ENCODE measurements at places on chromosomes 2 and 18.
A peak's percentile ranks its signal among the peaks of the same experiment; 100 is the strongest.

DNA sequence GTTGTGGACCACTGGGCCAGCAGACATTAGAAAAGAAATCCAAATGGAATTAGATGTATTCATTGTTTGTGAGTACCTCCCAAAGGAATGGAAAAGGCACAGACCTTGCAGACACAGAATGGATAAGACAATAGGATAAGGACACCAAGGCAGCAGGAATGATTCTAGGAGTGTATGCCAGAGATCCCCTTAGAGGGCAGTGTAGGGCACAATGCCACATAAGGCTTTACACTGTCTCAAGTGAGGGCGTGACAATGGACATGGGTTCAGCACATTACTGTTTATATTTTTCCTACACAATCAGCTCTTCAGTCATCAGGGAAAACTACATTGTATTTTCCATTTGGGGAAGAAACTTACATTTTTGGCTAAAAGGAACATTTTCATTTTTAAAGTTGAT is 250.9 kb downstream of the PTH2R start:
- no peak for DNase-seq

- DNase-seq = peak; percentile 22
Observed at GRCh38 chr2:175203621-175204496, 22.3 kb upstream of the ATP5MC3 start.

DNA sequence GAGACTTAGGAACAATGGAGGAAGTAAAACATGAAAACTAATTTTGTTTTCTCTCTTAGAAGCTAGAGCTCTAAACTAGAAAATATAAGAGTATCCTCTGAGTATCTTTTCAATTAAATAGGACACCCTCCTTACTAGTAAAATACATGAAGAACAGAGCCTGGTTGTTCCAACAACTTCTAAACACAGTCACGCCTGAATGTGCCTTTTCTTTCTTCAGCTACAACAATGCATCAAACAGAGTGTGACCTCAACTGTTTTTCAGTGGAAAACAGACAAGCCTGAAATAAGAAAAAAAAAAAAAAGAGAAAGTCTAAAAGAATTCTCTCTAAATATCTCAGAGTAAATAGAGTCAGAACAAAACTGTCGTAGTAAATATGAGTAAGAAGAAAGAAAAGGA is 928.8 kb downstream of the CNTNAP5 start:
- DNase-seq = no peak

DNA sequence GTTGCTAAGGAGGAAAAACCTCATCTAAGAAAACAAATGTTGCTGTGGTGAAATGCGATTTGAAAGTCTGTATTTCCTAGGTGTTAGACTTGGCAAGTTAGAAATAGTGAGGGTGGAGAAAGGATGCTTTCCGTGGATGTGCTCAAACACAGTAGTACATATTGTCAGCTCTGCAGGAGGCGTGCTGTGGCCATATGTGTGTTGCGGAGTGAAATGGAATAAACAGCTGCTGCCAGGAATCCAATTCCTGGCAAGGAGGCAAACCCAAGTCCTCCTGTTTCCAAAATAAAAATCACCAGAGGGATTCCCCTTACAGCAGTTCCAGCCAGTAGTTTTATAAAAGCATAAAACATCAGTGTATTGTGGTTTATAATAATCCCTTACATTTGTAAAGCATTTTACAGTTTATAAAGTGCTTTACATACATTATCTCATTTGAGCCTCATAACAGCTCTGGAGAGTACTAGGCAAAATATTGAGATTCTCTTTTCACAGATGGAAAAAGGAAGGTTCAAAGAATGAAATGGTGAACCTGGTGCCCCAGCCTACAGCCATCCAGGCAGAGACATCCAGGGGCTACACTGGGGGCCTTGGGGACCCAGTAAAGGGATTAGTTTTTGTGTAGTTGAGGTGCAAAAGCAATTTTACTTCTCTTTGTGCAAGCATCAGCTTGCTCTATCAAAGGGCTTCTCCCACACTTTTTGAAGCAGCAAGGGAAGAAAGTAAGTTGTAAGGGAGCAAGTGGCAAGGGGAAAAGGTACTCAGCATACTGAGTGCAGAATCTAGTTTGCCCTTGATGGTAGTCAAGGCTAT is 206.0 kb downstream of the AGPS start:
- DNase-seq = peak; percentile 89

- no peak for DNase-seq
Observed at GRCh38 chr2:56757884-56758545, 574.2 kb downstream of the CCDC85A start.

GRCh38 chr2:46876741-46877384 is 38.7 kb downstream of the MCFD2 start:
- peak; percentile 28 for DNase-seq

DNA sequence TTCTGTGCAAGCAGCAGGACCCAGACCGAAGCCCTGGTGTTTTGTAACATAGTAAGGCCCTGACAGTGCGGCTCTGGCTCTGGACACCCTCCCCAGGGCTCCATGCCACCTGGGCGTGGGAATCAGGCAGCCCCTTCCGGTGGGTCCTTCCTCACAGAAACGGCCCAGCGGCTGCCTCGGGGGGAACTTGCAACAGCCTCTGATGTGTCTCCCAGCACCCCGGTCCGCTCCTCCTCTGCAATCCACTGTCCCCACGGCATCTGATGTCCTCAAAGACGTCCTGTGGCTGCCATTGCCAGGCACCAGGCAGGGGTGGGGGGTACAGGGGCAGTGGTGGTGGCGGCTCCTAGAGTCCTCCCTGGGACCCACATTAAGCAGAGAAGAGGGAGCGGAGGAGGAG is 58.8 kb downstream of the CENPO start:
- DNase-seq = no peak

DNA sequence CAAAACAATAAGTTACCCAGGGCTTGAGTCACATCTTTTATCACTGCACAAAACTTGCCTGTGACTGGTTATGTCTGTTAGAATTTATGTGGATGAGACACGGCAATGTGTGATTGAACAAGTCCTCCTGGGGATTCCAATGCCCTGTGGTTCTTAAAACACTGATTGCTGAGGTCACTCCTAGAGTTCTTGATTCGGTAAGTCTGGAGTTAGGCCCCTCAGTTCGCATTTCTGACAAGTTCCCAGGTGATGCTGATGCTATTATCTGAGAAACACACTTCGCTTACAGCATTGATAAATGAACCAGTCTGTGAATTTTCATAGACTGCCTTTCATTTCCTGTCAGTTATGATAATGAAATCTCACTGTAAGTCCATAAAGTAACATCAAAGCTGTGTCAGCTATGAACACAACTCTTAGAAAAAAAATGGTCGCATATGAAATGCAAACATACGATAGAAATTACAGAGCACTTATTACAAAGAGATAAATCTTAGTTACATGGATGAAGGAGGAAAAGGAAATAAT is 214.0 kb downstream of the DLGAP1 start:
- no peak for DNase-seq

- DNase-seq = no peak
Observed at GRCh38 chr18:54684784-54685183, 93.7 kb downstream of the DYNAP start.

DNA sequence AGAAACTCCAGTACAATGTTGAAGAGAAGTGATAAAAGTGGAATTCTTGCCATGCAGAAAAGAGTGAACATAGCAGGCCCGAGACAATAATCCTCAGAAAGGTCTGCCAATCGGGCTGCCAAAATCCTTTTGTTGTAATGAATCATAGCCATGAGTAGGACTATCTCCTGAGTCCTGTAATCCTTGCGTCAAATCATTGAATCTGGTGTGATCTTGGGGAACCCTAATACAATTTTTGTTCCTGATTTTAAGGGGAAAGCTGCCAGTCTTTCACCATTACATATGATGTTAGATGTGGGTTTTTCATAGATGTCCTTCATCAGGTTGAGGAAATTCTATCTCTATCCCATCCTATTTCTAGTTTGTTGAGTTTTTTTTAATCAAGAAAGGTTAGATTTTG is 2.2 kb downstream of the TPGS2 start:
- DNase-seq = no peak

- no peak for DNase-seq
Observed at GRCh38 chr18:45852631-45853030, 27.2 kb downstream of the SIGLEC15 start.

DNA sequence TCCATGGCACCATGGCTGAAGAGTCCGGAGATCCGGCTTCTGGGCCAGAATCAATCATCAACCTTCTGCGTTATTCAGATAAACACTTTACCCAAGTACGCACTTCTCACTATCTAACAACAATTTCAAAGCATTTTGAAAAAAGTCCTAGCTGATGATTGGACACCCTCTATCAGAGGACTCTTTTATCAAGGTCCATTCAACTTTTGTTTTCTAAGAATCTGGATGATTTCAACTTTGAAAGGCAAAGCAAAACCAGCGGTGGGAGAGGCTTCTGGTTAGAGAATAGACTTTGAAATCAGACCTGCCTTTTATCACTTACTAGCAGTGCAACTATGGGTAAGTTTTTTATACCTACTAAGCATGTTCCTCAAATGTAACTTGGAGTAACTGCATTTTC is 293.6 kb upstream of the TNP1 start:
- DNase-seq = no peak

- no peak for DNase-seq
Observed at GRCh38 chr2:146135245-146135644, 1615.3 kb upstream of the ZEB2 start.

DNA sequence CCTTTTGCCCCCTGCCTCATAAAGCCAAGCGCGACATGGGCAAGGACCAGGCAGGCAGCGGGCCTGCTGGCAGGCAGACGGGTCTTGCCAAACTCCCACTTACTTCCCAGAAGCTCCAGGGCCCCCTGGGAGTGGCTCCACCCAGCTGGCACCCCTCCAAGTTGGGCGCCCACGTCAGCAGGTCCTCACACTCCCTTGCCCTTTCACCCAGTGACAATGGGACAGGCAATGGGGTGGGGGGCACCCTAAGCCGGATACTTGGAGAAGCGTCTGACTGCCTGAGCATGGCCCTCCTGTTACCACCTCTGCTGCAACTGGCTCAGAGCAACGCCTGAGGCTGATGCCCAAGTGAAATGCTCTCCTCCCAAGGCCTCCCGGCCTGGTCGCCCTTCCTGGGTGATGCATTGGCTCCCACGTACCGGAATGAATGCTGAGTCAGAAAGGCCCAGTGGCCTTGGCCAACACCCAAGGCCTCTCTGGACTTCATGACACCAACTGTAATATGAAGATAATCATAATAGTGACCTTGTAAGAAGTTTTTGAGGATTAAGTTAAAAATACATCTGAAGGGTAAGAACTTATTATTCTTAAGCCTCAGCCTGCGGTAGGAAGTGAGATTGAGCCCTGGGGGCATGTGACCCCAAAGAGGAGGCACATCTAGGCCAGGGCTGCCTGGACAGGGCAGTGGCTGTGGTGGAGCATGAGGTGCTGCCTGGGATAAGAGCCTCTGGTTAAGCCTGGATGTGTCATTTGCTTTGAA is 31.6 kb downstream of the KCNK3 start:
- no peak for DNase-seq

DNA sequence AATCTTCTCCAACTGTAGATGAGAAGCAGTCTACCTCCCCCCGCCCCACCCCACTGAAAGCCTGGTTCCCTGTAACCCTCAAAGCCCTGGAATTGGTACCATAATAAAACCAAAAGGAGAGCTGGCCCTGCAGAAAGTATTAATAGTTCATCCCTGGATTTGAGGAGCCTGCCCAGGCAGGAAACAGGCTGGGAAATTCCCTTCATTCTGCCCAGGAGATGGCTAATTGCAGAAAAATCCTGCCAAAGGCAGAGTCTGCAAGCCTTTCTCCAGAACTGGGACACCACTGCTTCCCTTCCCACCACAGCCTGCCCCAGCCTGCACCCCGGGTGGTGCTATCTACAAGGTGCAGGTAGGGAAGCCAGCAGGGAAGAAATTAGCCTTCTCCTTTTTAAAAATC is 16.3 kb downstream of the GKN2 start:
- DNase-seq = no peak

- no peak for DNase-seq
Observed at GRCh38 chr18:24214144-24214543, 75.3 kb downstream of the CABYR start.

GRCh38 chr2:10617241-10617640 is 72.5 kb downstream of the NOL10 start:
- no peak for DNase-seq

DNA sequence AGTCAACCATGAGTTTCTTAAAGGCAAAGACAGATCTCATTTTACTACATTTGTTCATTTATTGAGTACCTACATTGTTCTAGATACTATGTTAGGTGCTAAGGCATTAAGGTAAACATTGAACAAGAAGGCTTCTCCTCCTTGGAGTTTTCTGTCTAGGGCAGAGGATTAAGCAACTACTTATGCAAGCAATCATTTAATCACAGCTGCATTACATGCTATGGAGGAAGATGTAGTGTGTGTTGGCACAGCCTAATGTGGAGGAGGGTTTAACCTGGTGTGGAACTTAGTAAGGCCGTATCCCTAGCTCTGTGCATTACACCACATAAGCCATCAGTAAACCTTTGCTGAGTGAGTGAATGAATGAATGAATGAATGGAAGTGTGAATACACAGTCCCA is 106.5 kb upstream of the MAP3K20 start:
- no peak for DNase-seq

DNA sequence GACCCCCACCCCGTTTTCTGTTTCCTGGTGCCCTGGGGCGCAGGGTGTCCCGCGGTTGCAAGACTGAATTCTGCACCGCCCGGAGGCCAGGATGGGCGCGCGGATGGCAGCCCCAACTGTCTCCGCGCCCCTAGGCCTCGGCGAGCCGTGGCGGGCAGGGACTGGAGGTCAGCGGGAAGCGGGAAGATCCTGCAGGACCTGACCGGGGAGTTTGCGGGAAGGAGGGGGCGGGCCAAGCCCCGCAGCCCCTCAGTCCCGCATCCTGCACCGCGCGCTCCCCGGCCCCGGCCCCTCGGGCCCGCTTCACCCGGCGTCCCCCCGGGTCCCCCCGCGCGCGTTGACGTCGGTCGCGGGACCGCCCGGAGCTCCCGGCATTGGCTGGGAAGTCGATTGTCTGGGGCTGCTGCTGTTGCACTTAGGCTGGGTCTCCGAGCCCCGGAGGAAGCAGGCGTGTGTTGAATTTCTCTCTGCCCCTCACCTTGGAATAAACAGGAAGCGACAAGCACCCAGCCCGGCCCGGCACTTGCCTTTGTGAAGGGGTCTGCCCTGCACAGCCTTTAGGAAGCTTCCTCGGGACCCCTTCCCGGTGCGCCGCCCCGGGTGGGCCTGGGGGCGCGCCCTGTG is at the start of gene LDLRAD4:
Gene LDLRAD4, plus strand, starts transcription at position 393 of the 624 bp plus-strand sequence.
- DNase-seq = no peak

GRCh38 chr2:201254081-201254730 is 6.1 kb upstream of the CASP8 start:
- no peak for DNase-seq

DNA sequence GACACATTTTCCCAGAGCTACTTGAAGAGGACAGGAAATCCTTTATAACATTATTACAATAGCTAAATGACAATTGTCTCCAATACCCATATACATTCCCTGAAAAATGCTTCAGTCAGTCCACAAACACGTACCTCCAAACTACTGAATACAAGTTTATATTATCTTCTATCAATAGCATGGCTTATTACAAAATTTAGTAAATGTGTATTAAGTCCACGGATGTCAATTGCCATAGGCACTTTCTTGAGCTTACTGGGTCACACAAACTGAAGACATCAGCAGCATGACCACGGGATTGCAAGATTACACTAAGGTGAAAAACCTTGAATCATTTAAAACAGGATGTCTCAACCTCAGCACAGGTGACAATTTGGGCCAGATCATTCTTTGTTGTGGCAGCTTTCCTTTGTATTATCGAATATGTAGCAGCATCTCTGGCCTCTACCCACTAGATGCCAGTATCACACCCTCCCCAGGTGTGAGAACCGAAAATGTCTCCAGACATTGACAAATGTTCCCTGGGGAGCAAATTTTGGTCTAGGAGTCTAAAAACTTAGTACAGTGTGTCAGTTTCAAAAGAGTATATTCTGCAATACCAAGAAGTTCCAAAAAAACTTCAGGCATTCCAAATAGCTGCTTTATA is 1.4 kb downstream of the MBD2 start:
- DNase-seq = no peak

GRCh38 chr2:117794668-117795067 is 19.8 kb upstream of the DDX18 start:
- no peak for DNase-seq
